ENCODE measurements at places on chromosomes 4 and X.
A peak's percentile ranks its signal among the peaks of the same experiment; 100 is the strongest.

- no peak for DNase-seq
Measured at GRCh38 chr4:6425336-6425735, 47.1 kb downstream of the PPP2R2C start.

DNA sequence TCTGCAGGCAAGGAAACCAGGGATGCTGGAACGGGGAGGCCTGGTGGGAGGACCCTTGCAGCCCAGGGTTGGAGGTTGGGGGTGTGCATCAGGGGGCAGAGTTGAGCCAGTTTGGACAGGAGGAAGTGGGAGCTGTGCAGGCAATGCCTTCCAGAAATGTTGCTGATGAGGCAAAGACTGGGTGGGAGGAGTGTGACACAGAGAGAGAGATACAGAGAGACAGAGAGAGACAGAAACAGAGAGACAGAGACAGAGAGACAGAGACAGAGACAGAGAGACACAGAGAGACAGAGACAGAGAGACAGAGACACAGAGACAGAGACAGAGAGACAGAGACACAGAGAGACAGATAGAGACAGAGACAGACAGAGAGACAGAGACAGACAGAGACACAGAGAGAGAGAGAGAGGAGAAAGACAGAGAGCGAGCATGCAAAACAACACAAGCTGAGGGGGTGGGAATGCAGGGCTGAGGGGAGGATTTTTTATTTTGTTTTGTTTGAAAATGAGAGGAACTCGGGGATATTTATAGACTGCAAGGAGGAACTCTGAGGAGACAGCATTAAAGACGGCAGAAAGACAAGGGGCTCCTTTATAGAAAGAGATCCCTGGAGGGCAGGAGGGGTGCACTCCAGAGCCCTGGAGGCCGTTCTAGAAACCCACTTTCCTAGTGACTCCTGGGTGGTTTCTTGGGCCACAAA, 1.9 kb upstream of the HAUS3 start:
- no peak for DNase-seq

DNA sequence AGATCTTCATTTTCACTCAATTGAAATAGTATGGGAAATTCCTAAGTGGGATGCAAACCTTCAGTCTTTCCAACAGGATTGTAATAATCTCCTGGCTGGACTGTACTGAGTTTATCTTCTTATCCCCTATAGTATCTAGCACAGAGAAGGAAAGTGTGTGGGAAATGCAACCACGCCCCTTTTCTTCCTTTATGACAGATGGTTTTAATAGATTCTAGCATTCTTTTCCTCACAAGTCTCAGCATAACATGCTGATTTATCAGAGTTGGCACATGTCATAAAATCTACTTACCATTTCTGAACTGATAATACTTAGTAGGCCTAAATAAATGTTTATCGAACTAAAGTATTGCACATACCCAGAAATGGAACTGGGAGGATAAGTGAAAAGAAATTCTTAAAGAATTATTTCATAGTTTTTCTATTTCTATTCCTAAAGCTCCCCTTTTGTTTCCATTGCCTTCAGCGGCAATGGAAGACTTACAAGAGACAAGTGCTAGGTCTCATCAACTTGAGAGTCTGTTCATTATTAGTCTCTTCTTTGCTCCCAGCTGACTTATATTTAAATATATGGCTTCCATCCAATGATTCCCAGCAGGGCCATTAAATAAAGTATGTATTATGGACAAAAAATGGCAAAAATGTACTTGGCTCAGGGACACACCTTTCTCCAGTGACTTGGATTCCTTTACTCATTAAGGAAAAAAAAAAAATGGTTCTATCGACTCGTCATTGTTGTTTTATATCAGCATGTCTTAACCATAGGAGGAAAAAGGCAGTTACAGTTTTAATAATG, 484.5 kb downstream of the IL1RAPL1 start:
- no peak for DNase-seq

DNA sequence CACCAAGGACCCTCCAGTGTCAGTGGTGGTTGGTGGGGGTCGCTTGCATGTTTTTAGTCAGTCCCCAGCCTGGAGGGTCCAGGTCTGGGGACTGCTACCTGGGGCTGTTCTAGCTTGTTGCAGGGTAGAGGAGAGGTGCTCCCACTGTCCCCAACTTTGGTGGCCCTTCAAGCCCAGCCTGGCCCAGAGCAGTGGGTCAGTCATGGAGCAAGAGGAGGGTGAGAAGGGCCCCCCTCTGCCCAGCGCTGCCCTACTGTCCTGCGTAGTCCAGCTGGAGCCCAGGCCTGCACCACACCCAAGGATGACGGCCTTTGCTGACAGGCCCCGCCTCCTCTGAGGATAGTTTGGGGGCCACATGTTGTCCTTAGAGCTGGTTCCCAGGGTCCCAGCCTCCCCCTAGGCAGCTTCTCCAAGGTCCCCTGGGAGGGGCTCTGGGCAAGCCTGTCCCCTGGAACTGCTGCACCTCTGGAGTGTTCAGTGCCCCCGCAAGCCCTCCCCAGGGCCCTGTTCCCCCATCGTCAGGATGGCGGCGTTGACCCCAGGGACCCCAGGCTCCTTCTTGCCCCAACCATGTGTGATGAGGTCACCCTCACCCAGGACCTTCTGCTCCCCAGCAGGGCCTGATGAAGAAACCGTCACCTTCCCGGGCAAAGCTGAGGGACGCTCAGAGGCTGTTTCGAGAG, 6.8 kb downstream of the CFAP99 start:
- DNase-seq = no peak

DNA sequence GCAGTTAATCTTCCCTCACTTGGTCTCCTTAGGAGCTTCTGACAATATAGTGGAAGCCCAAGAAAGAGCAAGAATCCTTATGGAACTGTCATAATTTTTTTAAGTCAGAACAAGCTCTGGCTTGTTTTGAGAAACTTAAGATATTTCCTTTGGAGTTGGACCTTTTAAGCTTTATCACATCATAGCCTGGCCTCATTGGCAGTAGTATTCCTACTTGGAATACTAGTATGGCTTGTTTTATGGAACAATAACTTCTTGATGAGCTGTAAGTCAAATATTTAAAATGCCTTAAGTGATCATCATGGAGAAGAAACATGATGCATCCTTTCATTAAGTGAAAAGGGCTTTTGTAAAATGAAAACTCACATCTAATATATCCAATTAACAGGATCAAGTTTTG, 78.0 kb upstream of the NRK start:
- DNase-seq = no peak

GRCh38 chr4:138341739-138342415, 99.7 kb upstream of the SLC7A11 start:
- no peak for DNase-seq

- DNase-seq = peak; percentile 40
Measured at GRCh38 chrX:37871626-37872302, 24.4 kb upstream of the DYNLT3 start.

DNA sequence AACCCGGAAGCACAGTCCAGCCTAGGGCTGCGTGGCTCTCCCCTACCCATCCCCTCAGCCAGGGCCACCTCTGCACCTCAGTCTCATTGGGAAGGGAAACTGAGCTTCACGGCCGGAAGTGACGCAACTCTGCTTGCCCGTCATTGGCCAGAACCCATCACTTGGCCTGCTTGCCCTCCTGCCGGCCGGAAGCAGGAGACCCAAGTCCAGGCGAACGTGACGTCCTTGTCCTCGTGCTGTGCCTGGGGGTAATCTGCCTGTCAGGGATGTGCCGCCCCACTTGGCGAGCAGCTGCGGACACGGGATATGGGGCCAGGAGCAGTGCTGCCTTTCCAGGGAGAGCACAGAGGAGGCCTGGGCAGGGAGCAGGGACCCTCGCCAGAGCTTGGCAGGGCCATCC, 31.2 kb downstream of the ZFYVE28 start:
- DNase-seq = no peak

DNA sequence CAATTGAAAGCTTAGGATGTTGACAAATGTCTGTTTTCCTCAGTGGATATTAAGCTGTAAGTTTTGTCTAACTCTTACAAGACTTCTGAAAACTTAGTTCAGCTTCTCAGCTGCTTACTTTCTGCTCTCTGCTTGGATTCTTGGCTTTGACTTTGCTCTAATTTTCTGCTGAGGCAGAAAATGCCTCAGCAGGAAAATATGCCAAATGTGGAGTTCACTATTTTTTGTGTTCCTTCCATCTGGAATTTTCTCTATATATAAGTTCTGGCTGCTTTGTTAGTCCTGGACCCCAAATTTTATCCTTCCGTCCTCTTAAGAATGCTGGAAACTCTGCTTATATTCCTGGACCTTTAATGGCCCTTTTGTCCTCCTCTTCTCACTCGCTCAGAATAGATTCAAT, 352.6 kb upstream of the NWD2 start:
- no peak for DNase-seq

DNA sequence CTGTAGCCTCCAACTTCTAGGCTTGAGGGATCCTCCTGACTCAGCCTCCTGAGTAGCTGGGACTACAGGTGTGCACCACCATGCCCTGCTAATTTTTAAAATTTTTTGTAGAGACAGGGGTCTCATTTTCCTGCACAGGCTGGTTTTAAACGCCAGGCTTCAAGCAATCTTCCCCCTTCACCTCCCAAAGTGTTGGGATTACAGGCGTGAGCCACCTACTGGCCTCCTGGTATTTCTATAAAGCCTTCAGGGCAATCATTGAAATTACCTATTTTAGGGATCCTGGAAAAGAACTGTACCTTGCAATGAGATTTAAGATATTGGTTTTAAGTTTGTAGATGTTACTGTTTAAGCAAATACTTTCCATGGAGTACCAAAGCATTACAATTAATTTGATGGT, 13.5 kb upstream of the PLS3 start:
- DNase-seq = no peak

DNA sequence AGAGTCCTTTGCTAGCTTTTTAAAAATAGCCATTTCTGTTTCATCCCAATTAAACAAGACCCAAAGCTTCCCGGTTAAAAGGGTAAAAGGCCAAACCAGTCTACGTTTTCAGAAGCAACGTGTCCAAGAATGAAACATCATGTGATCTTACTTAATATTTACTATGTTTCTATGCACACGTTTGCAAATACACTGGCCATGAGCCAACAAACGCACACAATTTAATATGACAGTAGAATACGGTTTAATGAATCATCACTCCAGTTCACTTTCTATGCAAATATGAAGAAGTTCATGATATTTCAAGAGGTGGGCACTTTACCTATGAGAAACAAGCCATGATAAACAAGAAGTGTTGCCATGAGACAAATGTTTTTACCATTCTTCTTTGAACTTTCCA, 4.3 kb downstream of the NR0B1 start:
- no peak for DNase-seq

- DNase-seq = peak; percentile 54
Measured at GRCh38 chr4:40563401-40563800, 66.3 kb downstream of the RBM47 start.

DNA sequence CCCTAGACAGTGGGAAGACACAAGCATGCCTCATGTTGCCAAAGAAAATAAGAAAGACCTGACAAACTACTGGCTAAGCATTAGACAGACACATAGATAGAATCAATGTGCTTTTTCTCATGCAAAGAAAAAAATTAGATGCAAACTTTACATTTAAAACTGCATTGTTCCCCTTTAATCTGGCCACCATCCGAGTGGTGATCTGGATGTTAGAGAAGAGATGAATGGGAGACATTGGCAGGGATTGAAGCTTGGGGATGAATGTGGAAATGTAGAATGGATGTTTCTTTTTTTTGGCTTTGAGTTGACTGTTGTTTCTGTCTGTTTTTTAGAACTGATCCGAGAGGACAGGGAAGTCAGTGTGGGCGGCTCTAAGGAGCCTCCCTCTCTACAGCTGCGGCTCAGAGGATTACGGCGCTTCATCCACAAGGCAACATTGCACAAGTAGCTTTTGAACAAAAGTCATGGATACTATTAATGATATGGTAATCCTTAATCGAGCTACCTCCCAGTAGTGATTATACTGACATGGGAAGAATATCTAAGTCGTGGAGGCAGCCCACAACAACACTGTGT, 53.0 kb downstream of the HELT start:
- no peak for DNase-seq

GRCh38 chr4:123737156-123737555, 340.6 kb downstream of the SPRY1 start:
- no peak for DNase-seq

DNA sequence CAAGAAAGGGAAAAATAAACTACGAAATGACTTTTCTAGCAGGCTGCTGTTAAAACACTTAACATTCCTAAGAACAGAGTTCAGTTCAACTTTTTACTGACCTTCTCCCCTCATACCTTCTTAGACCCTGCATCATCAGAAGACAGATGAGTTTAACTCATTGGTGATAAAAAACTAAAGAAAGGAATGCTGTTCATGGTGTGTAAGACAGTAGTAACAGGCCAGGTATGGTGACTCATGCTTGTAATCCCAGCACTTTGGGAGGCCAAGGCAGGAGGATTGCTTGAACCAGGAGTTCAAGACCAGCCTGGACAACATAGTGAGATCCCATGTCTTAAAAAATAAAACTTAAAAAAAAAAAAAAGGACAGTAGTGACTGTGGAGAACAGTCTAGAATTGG, 16.2 kb downstream of the RBM47 start:
- no peak for DNase-seq

DNA sequence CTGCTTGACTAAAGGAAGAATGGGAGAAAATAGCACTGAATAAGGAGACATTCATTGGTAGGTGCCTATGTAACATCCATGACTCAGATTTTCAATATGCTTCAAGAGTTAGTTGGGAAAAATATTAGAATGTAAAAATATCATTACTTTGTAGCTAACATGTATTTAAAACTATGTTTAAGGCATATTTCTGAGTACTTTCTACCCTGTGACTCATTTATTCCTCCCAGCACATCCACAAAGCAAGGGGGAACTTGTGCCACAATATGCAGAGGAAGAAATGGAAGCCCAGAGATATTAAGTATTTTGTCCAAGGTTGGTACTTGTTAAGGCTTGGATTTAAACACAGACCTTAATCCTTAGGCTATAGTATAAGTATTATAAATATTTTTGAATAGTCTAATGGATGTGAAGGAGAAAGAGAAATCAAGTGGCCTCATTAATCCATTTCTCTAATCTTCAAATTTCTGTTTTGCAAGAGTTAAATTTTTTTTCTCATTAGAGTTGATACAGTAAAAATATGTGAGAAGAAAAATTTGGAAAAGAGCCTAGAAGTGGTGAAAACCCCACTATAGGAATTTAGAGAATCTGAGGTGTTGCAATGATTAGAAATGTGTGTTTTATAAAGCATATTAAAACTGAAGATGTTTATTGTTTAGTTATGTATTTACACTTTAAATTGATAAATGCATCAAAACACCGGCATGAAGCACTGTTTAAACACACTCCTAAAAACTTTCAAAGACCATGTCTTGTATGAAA, 149.3 kb upstream of the GYPA start:
- DNase-seq = no peak

- no peak for DNase-seq
Measured at GRCh38 chr4:1151541-1151940, 20.8 kb downstream of the SPON2 start.

All from LoVo (cell line).